ENCODE measurements at places on chromosomes 4 and X.

GRCh38 chrX:94389044-94389443 lies 715.0 kb downstream of the FAM133A start:
- no peaks in the 10 kb centered on the region for H3K27me3 ChIP-seq
- H3K36me3 ChIP-seq: no peaks in the 10 kb centered on the region
- no peak overlapping the region for H3K4me3 ChIP-seq
- DNase-seq: no peak

GRCh38 chrX:42778096-42778495 lies at the start of gene PPP1R2C:
PPP1R2C (minus strand) TSS chrX:42778163; CDS start chrX:42778079, 84 bp downstream.
- no peaks in the 10 kb centered on the region for H3K27me3 ChIP-seq
- no peak within 1 kb of the TSS for H3K4me3 ChIP-seq
- H3K4me1 ChIP-seq: no peaks in the 10 kb centered on the region
- no peak within 1 kb of the TSS for H3K27ac ChIP-seq
- DNase-seq: no peak

DNA sequence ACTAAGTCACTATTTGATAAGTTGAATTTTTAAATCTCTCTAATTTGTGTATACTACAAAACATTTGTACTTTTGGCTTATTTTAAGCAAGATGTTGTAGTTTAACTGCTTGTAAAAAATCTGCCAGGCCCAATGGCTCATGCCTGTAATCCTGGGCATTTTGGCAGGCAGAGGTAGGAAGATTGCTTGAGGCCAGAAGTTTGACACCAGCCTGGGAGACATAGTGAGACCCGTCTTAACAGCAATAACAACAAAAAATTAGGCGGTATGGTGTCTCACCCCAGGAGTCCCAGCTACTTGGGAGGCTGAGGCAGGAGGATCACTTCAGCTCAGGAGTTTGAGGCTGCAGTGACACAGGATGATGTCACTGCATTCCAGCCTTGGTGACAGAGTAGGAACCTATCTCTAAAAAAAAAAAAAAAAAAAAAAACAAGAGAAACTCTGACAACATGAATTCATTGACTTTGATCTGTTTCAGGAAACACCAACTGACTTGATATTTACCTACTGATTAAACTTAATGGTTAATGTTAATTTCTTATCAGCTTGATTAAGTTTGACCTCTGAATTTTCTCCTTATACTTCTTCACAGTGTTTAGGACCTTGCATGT lies 8.9 kb downstream of the FHIP1A start:
- no peaks in the 10 kb centered on the region for H3K27me3 ChIP-seq

GRCh38 chr4:65831828-65832227 lies 161.5 kb upstream of the EPHA5 start:
- no peak overlapping the region for H3K27ac ChIP-seq
- no peaks in the 10 kb centered on the region for H3K4me1 ChIP-seq
- DNase-seq: no peak

GRCh38 chr4:183163135-183163534 lies 64.1 kb downstream of the WWC2 start:
- peaks cover 3% of the 10 kb centered on the region for H3K4me1 ChIP-seq
- DNase-seq: no peak
- no peak overlapping the region for H3K4me3 ChIP-seq
- no peaks in the 10 kb centered on the region for H3K27me3 ChIP-seq
- no peaks in the 10 kb centered on the region for H3K36me3 ChIP-seq

GRCh38 chrX:47941423-47941822 lies 62.4 kb downstream of the ZNF182 start:
- no peak overlapping the region for H3K4me3 ChIP-seq
- no peak for DNase-seq
- H3K4me1 ChIP-seq: no peaks in the 10 kb centered on the region
- no peak overlapping the region for H3K27ac ChIP-seq
- no peaks in the 10 kb centered on the region for H3K36me3 ChIP-seq

Measured in astrocyte (in vitro differentiated cells and primary cell).